ENCODE measurements at places on chromosomes 13 and 19.

DNA sequence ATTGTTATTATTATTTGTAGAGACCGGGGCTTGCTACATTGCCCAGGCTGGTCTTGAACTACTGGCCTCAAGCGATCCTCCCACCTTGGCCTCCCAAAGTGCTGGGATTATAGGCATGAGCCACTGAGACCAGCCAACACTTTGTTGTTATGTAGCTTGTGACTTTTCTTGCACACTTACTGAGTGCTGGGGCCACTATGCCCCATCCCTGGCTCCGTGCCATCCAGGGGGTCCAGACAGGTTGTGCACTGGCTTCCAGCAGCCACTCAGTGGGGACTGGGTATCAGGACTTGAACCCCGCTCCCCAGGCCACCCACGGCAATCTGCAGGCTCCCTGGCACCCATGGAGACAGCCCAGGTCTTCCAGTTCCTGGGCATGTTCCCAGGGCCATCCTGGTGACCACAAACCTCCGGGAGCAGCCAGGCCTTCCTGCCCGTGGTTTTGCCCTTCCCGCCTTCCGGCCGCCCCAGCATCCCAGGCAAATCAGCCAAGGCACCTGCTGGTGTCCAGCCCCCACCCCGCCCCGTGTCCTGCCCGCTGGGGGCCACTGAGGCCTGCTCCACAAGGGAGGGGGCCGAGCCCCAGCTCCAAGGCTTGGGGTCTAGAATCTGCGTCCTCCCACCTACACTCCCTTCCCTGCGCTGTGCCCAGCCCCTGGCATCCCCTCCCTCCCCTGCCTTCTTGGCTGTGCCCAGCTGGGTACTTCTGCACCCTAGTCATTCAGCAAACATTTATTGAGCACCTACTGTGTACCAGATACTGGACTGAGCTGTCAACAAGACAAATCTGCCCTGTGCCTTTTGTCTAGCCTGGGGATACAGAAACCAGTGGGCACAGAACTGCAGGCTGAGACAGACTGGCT, 23.7 kb upstream of the SEMA6B start:
- no peak for DNase-seq

GRCh38 chr13:75353781-75354193, 128.2 kb downstream of the TBC1D4 start:
- DNase-seq = no peak

GRCh38 chr19:3061182-3062161, 823 bp downstream of the TLE5 start:
- no peak for DNase-seq

DNA sequence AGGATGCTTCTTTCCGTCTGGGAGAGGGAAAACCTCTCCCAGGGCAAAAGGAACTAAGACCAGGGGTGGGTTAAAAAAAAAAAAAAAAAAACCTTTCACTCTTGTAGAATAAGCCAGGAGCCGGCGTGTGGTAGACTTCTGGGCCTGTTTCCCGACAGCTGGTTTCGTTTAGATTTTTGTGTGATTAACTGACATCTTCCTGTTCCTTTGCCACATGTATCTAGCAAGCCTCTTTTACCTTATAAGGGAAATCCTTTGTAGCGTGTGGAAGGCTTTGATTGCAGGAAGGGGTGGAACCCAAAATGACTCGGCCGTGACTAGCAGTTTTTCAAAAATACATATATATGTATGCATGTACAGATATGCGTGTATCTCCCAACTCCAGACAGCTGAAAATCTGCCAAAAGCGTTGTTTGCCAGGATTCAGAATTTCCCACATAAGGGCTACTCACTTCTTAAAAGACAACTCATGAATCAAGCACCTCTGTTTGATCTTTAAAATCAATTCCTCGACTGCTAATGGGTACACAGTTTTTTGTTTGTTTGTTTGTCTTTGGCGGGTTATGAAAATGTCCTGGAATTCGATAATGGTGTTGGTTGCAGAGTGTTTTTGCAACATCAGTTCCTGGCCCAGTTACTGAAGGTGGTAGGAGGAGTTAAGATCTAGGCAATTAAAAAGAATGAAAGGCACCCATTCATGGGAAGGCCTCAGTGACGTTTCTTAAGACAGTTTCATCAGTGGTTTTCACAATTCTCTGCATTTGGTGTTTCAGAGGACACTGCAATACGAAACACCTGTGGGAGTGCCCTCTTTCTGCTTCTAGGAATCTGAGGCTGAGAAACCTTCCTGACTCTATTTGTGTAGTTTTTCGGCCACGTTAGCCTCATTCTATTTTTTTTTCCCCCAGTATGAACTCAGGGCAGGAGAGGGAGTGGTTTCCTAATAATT, 2.7 kb downstream of the TPM4 start:
- DNase-seq = peak; percentile 84

DNA sequence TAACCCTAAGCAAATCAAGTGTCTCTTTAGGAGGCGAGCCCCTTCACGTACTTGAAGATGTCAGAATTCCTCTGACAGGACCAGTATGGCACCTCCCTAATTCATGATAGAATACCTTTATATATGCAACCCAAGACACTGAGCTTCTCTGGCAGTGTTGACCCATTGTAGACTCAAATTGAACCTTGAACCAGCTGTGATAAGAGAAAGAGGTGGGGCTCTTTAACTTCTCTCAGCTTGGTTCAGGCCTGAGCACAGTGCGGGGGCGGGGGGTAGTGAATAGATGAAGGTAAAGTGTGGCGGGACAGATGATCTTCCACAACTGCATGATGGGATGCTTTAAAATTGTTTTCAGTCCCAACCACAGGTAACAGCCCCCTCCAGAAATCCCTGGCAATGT, 12.1 kb downstream of the MBNL2 start:
- DNase-seq = no peak

DNA sequence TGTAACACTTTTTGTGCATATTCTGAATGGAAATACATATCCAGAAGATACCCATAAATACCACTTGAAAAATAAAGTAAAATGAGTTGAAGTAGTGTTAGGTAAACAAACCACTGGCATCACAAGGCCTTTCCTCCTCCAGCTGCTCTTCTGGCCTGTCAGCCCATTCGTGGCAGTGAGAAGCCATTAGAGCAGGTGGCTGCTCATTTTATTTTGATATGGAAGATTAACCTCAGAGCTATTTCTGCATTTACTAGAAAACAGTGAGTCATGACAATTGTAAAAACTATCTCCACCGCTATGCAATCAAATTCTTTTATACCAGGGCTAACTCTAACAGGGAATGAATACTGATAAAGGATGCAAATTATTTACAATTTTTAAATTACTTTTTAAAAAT, 2898.1 kb downstream of the PCDH9 start:
- no peak for DNase-seq

DNA sequence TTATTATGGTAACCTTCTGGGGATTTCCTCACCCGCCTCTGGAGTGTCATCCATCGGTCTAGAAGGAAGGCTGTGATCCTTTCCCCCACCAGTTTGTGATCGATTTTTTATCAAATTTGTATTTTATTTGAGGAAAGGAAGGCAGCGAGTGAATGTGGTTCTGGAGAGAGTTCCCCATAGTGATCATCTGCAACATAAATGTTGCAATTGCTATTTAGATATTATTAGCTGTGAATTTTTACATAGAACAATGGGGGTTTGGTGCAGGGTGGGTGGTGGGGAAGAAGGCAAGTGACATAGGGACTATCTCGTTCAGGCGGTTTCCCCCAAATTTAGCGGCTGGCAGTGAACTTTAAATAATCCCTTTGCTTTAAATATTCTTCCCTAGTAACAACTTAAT, 1.2 kb downstream of the CDK8 start:
- DNase-seq = no peak

DNA sequence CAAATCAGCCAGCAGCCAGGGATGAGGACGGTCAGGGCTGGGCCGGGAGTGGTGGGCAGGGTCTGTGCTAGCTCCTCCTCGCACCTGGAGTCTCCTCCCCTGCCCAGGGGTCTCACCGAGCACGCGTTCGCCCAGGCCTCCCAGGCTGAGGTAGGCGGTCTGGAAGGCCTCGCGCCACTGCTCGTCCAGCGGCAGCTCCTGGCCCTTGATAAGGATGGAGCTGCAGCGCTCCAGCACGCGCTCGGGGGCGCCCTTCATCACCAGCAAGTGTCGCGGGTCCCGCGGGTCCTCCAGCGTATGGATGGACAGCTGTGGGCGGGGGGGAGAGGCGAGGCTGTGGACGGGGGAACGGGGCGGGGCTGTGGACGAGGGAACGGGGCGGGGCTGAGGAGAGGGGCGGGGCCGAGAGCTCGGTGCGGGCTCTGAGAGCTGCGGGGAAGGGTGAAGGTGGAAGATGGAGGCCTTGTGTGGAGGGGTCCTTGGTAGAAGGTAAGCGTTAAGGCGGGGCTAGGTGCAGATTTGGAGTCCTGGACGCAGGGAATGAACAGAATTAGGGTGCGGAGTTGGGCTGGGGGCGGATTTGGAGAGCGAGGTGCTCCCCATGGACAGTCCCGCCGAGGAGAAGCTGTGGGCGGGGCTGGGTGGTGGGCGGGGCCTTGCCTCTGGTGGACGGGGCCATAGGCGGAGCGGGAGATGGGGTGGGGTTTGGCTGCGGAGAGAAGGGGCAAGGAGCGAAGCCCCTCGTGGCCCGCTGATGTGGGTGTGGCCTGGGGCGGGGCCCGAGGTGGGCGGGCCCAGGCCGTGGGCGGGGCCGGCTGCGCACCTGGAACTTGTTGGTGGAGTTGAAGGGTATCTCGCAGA, 5.7 kb downstream of the ATP4A start:
- DNase-seq = no peak

GRCh38 chr13:89324582-89324981, 1653.4 kb downstream of the SLITRK5 start:
- no peak for DNase-seq

DNA sequence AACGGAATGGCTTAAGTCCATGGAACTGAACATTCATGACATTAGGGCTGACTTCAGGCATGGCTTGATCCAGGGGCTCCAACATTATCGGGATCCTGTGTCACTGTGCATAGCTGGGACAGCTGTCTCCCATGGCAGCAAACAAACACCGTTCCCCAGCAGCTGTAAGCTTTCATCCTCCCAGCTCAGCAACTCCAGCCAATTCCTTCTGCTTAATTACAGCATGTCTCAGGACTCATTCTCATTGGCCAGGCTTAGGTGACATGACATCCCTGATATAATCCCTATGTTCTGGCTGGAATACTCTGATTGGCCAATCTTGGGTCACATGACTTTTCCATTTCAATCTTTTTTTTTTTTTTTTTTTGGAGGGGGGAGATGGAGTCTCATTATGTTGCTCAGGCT, 10.9 kb upstream of the TLE5 start:
- no peak for DNase-seq

DNA sequence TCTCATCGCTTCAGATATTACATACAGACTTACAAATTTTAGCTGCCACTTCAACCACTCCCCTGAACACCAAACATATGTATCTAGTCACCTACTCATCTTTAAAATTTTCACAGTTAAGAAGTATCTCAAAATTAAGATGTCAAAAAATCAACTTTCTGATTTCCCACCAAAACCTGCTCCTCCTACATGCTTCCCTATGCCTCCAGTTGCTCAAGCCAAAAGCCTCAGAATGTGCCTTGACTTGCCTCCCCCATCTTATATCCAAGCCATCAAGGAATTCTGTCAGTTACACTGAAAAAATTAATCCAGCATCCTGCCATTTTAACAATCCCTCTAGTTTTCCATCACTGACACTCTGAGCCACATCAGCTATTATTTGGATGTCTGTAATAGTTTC, 85.0 kb downstream of the SPRY2 start:
- no peak for DNase-seq

- DNase-seq = no peak
Observed at GRCh38 chr19:6252066-6252465, 27.7 kb downstream of the MLLT1 start.

DNA sequence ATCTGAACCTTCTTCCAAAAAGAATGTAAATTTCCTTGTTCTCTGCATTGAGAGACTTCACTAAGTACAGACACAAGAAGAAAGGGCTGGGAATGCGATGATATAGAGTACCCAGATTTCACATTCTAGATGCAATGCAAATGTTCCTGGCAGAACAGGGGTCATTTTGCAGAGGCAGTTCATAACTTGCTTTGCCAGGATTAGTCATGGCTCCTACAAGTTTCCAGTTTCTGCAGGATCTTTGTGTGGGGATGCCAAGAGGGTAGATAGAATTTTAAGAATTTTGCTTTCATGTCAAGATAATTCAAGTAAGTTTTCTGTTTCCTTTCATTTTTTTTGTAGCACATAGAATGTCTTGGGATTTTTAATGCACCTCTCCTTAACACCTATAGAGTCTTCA, 181.2 kb downstream of the FGF9 start:
- DNase-seq = no peak

- DNase-seq = no peak
Observed at GRCh38 chr13:30618930-30619279, 1.2 kb downstream of the USPL1 start.

GRCh38 chr19:10207026-10207425, 12.3 kb upstream of the DNMT1 start:
- DNase-seq = no peak

GRCh38 chr19:18663940-18664530, 19.4 kb upstream of the CRTC1 start:
- no peak for DNase-seq

DNA sequence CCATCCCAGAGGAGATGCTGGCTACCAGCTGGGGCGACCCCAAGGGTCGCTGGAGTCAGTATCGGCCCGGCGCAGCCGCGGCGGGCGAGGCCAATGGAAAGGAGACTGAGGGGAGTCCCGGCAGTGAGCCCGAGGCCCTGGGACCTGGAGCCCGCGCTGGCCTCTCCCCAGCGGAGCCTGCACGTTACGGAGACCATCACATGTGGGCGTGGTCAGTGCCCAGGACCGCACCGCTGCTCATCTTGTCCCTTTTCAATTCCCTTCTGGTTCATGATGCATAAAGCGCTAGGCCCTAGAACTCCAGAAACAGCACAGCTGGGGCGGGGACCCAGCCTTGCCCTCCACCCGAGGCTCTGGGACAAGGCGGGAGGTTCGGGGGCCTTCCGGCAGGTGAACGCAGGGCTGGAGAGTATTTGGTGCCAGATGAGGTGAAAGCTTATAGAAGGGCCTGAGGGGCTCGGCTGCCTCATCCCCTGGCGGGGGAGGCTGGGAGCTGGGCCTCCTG, 8.0 kb downstream of the C19orf25 start:
- DNase-seq = no peak

- DNase-seq = no peak
Observed at GRCh38 chr19:42466521-42467182, 23.9 kb upstream of the CXCL17 start.

DNA sequence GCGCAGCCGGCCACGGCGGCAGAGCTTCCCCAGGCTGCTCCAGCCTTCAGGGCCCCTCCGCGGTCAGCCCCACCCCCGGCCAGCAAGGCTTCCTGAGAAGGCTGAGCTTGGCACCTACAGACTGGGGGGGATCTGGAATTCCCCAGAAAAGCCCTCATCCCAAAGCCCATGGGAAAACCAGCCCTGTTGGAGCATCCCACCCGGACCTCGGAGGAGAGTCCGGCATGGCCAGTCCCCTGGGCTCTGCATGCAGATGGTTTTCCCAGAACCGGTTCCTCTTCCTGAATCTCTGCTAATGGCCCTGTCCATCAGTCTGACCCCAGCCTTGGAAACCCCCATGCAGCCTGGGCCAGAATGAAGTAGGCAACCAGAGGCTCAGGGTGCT, 10.3 kb downstream of the RASA3 start:
- DNase-seq = no peak

- DNase-seq = no peak
Observed at GRCh38 chr19:31424861-31425620, 75.8 kb upstream of the TSHZ3 start.
